ENCODE measurements at places on chromosomes 4 and X.

- no peak for DNase-seq
These were observed 14.5 kb downstream of the GAB1 start for GRCh38 chr4:143351149-143351691.

- no peak for DNase-seq
These were observed 781.4 kb downstream of the PCDH18 start for GRCh38 chr4:136750897-136751296.

- DNase-seq: peak; percentile 25
These were observed 248.7 kb downstream of the ARHGAP10 start for GRCh38 chr4:147980586-147980985.

DNA sequence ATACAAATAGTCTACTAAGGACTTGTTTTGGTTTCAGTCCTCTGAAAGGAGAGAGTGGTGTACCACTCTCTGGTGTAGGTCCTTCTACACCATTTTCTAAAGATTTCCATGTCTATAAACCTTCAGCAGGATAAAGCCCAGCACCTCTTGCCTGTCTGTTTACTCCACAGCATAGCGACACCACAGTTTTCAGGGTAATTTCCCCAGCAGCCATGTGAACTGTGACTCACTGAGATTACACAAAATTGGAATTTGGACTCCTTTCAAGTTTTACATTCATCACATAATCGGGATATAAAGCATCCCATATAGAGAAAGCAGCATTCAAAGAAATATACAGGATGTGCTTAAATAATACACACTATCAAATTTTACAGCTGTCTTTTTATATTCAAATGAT, 229.6 kb downstream of the PRDM5 start:
- peak; percentile 60 for DNase-seq

- DNase-seq: no peak
These were observed 302.4 kb upstream of the GIMD1 start for GRCh38 chr4:106670976-106671375.

GRCh38 chr4:79013756-79014155, 74.5 kb upstream of the PAQR3 start:
- no peak for DNase-seq

- no peak for DNase-seq
These were observed 7.7 kb downstream of the P2RY8 start for GRCh38 chrX:1529328-1529727.

DNA sequence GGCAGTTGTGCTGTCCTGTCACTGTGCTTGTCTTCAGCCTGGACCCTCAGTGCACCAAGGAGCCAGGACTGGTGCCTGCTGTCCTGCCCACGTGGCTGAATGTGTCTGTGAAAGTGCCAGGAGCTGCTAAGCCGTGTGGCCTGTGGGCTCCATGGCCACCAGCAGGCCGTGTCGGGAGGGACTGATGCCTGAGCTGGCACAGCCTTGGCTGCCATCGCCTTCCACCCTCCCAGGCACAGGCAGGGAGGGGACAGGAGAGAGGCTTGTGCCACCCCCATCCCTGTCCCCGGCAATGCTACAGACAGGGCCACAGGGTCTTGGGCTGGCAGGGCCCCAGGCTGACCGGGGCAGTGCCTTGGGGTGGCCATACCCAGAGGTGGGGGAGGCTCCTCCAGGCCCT, 24.8 kb downstream of the DOK7 start:
- DNase-seq: no peak

GRCh38 chr4:98092833-98093439, 50.3 kb downstream of the STPG2 start:
- no peak for DNase-seq

- peak; percentile 99 for DNase-seq
These were observed 33.4 kb upstream of the RASGEF1B start for GRCh38 chr4:81505004-81505598.

GRCh38 chr4:169203891-169204290, 66.9 kb downstream of the SH3RF1 start:
- no peak for DNase-seq

- no peak for DNase-seq
These were observed 378.1 kb upstream of the FTHL17 start for GRCh38 chrX:31449965-31450364.

GRCh38 chrX:72326605-72327300, 21.0 kb upstream of the CITED1 start:
- DNase-seq: no peak

- no peak for DNase-seq
These were observed 33.5 kb downstream of the HPF1 start for GRCh38 chr4:169724260-169724659.

- DNase-seq: no peak
These were observed 894.8 kb upstream of the EPHA5 start for GRCh38 chr4:66564901-66565651.

GRCh38 chr4:38990241-38990640, 42.0 kb downstream of the TMEM156 start:
- no peak for DNase-seq

- no peak for DNase-seq
These were observed 35.1 kb upstream of the NR3C2 start for GRCh38 chr4:148477276-148477675.

DNA sequence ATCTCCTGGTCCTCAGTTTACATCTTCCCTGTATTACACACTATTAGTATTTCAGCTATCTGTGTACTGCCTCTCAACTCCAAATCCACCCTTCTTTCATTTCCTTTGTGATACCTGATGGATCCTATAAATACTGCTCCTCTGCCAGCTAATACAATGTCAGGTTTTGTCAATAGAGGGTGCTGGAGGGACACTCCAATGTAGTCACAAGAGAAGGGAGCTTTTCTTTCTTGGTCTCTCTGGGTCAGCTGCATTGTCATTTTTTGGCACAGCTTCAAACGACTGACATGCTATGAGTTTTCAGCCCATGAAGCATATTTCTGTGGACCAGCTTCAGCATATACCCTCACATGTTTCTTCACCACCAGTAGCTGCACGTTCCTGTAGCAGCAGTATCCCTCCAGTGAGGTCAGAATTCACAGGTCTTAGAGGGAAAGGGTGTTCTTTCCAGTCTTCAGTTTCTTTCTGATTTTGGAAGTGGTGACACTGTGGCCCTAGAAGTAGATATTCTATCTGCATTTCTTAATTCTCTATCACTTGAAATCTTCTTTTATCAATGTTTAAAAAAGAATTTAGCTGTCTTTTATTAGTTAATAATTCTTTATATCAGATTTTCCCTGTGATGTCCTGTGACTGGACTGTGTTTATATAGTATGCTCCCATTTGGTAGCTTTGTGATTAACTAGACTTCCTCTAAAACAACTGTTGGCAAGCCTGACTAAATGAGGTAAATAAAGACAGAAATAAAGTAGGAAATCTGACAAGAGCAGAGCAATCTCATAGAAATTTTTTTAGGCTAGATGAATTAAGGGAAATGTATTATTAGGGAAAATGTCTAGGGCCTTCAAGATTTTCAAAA, 60.6 kb downstream of the GABRA2 start:
- DNase-seq: no peak

GRCh38 chrX:53660004-53660403, 26.5 kb downstream of the HUWE1 start:
- DNase-seq: no peak

- DNase-seq: no peak
These were observed 32.9 kb upstream of the PAGE5 start for GRCh38 chrX:55187281-55187680.

- DNase-seq: no peak
These were observed 1415.5 kb downstream of the PCDH7 start for GRCh38 chr4:32135642-32136041.

DNA sequence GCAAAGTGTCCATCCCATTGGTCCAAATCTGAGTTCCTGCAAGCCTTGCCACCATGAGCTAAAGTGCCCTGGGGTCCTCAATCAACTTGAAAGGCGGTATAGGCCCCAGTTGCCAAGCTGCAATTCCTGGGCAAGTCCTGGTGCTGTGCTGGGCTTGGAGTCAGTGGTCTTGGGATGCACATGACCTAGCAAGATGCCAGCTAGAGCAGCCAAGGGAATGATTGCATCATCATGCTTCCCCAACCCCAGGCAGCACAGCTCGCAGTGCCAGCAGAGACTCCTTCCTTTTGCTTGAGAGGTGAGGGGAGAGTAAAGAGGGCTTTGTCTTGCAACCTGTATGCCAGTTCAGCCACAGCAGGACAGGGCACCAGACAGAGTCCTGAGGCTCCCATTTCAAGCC, 50.5 kb downstream of the KCNIP4 start:
- no peak for DNase-seq

GRCh38 chrX:46330981-46331380, 214.2 kb downstream of the ZNF674 start:
- DNase-seq: no peak

DNA sequence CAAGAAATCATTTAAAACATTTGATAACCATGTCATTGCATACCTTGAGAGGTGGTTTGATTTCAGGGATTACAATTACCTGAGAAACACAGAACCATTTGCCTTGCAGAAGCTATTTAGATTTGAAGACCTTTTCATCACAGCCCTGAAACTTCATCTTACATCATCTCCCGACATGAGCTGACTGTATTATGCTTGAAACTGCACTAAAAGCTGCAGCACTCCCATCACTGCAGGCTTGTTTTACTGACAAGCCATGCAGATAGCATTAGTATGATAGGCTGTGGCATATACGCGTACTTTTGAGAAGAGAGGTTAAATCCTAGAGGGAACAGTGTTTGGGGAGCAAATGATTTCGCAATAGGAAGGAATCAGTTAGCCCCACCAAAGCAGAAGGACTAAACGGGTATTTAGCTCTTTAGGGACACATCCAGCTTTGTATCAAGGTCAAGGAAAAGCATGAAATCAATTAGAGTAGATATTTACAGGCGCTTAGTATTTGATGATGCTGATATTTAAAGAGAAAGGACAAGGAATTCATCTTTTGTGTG, 133.2 kb upstream of the DIAPH2 start:
- DNase-seq: no peak

DNA sequence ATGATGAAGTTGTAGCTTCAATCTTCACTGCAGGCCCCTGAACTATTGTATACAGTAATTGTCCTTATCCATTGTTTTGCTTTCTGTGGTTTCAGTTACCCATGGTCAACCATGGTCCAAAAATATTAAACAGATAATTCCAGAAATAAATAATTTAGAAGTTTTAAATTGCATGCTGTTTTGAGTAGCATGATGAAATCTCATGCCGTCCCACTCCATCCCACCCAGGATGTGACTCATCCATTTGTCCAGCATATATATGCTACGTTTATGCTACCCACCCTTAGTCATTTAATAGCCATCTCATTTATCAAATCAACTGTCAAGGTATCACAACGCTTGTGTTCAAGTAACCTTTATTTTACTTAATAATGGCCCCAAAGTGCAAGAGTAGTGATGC, 34.5 kb downstream of the IQCM start:
- DNase-seq: no peak

GRCh38 chr4:4549534-4549933, 7.7 kb upstream of the STX18 start:
- no peak for DNase-seq

GRCh38 chr4:90165883-90166282, 38.7 kb downstream of the CCSER1 start:
- DNase-seq: no peak

DNA sequence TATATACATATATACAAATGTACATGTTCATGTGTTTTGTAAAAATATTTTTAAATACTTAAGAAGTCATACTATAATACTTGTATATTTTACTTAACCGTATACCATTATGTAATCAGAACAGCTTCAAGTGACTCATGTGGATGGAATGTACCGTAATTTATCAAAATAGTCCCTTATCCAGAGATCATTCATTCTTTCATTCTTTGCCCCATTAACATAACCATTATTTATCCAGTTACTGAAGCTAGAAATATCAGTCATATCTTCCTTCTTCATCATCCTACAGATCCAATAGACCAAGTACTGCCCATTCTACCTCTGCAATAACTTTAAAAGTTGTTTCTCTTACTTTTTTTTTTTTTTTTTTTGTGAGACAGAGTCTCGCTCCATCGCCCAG, 164.2 kb downstream of the MAB21L2 start:
- DNase-seq: no peak

DNA sequence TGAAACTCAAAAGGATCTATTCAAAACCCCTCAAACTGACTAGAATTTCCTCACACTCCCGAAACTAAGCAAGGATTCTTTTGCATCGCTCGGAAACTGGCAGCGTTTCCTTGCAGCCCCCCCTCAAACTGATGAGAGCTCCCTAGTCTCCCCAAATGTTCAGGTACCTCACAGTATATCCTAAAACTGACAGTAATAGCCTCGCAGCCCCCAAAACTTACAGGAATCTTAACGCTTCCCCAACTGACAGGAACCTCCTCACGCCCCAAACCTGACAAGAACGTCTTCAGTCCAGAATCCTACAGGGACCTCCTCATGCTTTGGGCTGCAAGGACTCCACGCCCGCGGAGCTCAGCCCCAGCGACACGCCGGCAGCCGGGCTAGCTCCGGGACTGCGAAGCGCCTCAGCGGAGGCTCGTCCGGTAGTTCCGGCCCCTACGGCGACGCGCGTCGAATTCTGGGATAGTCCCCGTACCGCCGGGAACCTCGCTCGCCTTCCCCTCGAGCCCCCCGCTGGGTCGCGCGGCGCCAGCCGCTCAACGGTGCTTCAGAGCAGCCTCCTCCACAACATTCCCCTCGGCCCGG, 640 bp downstream of the PHF8 start:
- peak; percentile 14 for DNase-seq

DNA sequence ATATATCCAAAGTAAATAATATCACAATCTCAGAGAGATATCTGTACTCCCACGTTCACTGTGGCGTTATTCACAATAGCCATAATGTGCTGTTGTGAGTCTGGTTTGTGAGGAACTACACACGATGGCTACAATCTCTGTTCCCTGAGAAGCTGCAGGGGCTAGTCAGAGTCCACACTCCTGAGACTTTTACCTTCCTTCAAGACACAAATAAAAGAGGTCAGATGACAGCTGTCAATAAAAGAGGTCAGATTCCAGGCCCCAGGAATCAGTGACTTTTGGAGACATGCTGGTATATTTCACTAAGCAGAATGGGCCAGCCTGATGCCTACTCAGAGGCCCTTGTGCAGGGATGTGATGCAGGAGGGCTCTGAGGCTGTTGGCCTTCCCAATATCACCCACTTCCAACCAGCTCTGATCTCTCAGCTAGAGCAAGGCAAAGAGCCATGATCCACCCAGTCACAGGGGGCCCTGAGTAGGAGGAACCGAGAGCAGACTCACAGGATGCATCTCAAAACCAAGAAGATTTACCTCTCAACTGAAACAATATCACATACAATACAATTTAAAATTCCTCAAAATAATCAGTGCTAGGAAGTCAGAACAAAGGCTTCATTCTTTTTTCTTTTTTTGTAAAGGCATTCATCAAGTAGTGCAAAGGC, 13.8 kb downstream of the FRYL start:
- DNase-seq: no peak

DNA sequence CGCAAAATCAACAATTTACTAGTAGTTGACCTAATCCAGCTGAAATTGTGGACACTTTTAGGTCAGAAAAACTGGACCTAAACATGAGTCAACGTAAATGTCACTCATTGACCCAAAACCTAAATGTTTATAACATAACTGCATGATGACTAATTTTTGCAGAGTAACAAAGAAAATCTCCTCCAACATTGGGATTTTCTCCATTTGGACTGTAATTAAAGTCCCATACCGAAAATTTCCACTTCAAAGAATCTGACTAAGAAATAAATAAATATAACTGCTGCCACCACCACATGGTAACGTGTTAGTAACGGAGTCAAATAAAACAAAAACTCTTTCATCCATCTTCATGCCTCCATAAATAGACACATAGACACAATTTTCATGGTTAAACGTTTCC, 1.9 kb downstream of the ADGRA3 start:
- DNase-seq: no peak
